GM23338 (cell line): ENCODE measurements at places on chromosomes 4 and X. TPM values are rescaled to one million over a fixed set of nuclear protein-coding genes. Genes with fewer than 3 reads are reported as not detected.
A peak's percentile ranks its signal among the peaks of the same experiment; 100 is the strongest.

The TEX13B gene
- 0.78 TPM in 1 of 2 replicates, not detected in the other for total RNA-seq

The MAML3 gene
- total RNA-seq, result 3.7 and 6.5 TPM in 2 replicates

GRCh38 chrX:149870840-149871239 is 10.1 kb upstream of the MAGEA8 start:
- no peak for DNase-seq

The SLC25A53 gene
- total RNA-seq, result 2.2 and 3.7 TPM in 2 replicates

DNA sequence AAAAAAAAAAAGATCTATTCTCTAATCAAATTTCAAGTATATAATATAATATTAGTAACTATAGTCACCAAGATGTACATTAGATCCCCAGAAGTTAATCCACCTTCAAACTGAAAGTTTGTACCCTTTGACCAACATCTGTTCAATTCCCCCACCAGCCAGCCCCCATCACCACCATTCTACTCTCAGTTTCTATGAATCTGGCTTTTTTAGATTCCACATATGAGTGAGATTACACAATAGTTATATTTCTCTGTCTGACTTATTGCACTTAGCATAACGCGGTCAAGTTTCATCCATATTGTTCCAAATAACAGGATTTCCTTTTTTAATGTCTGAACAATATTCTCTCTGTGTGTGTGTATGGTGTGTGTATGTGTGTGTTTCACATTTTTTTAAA is 33.7 kb upstream of the VMA21 start:
- no peak for DNase-seq

GRCh38 chr4:54586320-54586955 is 71.3 kb upstream of the KIT start:
- no peak for DNase-seq

The ELMOD2 gene
- 22.7 and 28.9 TPM in 2 replicates for total RNA-seq

The EDA gene
- 14.9 and 19.6 TPM in 2 replicates for total RNA-seq

- no peak for DNase-seq
Observed at GRCh38 chr4:21203416-21203815, 503.2 kb downstream of the PACRGL start.

- DNase-seq, result peak; percentile 96
Observed at GRCh38 chr4:52911684-52912294, 49.7 kb downstream of the RASL11B start.

GRCh38 chr4:114040319-114041116 is 61.1 kb upstream of the ARSJ start:
- no peak for DNase-seq

The MAGEB2 gene
- total RNA-seq, result not detected in 2 replicates

The PITX2 gene
- 0.35 and 0.52 TPM in 2 replicates for total RNA-seq

DNA sequence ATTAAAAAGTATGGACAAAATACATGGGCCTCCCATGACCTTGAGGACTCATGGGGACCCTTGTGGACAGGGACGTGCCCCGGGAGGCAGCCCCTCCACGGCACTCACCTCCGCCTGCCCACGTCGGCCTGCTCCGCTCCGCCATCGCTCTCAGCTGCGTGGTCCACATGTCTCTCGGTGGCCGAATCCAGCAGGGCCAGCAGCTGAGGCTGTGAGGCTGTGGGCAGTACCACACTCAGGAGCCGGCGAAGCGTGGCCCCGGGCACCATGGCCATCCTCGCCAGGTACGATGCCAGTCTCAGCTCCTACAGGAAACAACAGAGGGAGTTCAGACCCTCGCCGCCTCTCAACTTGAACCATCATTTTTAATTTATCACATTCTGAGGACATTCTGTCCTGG is 140.0 kb downstream of the EVC2 start:
- no peak for DNase-seq

The FAM47C gene
- not detected in 2 replicates for total RNA-seq

The HPRT1 gene
- 27.0 and 53.1 TPM in 2 replicates for total RNA-seq

DNA sequence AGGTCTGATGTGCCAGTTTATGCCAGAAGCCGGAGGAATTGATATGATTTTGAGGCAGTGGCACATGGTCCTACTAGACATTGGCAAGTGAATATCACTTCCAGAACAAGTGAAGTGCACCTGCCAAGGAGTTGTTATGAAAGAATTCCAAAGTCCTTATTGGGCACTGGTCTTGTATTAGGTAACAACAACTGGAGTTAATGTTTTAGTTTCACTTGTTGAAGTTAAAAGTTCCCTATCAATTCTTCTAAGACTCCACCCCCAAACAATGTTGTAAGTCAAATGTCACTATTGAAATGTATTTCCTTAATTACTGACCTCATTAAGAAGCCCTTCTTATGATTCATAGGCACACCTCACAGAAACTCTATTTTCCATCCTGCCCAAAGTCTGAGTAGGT is 3.1 kb downstream of the TET2 start:
- no peak for DNase-seq

DNA sequence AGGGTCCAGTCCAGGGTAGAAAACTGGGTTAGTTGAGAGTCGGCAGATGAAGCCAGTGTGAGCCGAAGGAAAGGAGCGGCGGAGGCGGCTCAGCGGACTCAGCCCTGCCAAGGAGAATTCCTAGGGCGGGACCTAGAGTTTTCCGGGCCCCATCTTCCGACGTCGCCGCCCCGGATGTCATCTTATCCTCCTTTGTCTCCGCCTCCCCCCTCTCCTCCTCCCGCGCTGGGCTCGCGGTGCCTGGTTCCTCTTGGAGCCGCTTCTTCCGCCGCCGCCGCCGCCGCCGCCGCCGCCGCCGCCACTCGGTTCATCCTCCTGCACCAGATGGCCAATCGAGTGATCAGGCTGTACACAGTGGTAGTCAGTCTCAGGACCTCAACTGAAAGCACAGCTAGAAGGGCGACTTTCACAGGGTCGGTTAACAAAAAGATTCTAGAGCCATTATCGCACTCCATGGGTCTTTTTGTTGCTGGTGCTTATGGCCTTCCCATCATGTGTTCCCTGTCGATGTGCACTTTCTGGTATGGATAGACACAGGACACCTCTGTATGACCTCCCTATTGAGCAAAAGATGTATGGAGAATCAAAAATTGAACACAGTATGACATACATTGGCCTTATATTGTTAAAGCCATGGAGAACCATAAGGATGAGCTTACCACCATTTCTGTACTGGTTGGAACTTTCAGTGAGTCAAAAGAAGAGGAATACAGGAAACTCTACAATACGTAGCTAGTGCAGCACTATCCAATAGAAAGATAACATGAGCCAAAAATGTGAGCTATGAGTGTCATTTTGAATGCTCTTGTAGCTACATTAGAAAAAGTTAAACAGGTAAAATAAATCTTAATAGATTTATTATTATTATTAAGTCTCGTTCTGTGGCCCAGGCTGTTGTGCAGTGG is 32.4 kb upstream of the THOC2 start:
- DNase-seq, result peak; percentile 91

- DNase-seq, result peak; percentile 65
Observed at GRCh38 chr4:185020863-185021761, 2.8 kb downstream of the HELT start.

The DDX53 gene
- total RNA-seq, result not detected in 2 replicates

DNA sequence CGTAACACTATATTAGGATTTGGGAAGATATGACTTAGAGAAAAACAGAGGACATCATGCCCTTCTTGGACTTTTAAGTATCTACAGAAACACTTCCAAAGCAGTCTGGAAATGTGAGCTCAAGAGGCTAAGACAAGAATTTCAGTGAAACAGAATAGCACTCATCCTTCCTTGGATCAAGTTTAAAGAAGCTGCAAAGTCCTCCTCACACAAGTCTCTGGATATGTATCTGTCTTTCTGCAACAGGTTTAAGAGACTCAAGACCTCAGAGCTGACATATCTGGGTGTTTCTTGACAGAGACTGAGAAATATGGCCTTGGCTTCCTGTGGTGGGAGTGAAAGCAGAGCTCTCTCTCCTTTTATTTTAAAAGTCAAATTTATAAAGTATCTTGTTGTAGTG is 82.5 kb upstream of the GIMD1 start:
- no peak for DNase-seq

DNA sequence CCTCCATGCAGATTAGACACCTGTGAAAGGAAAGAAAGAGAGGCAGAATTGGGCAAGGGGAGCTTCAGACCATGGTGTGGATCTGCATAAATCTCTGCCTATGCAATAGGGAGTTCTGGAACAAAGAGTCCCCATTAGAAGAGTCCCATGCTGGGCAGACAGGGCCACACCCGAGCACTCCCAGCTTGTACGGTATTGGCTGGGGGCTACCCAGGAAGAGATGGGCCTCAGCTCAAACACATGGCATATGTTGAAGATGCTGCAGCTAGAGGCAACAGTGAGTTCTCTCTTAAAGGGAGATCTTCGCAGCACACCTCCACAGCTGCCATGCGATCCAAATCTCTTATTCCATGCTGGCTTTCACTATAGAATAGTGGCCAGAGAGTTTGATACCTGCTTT is 24.7 kb downstream of the CCNG2 start:
- DNase-seq, result peak; percentile 43

The PTTG2 gene
- not detected in 2 replicates for total RNA-seq

GRCh38 chrX:147962476-147962875 is 18.7 kb upstream of the FMR1NB start:
- DNase-seq, result no peak

The ETDA gene
- total RNA-seq, result not detected in 2 replicates

GRCh38 chr4:9944431-9945425 is 76.6 kb downstream of the SLC2A9 start:
- DNase-seq, result no peak

The GAGE13 gene
- not detected in 2 replicates for total RNA-seq

DNA sequence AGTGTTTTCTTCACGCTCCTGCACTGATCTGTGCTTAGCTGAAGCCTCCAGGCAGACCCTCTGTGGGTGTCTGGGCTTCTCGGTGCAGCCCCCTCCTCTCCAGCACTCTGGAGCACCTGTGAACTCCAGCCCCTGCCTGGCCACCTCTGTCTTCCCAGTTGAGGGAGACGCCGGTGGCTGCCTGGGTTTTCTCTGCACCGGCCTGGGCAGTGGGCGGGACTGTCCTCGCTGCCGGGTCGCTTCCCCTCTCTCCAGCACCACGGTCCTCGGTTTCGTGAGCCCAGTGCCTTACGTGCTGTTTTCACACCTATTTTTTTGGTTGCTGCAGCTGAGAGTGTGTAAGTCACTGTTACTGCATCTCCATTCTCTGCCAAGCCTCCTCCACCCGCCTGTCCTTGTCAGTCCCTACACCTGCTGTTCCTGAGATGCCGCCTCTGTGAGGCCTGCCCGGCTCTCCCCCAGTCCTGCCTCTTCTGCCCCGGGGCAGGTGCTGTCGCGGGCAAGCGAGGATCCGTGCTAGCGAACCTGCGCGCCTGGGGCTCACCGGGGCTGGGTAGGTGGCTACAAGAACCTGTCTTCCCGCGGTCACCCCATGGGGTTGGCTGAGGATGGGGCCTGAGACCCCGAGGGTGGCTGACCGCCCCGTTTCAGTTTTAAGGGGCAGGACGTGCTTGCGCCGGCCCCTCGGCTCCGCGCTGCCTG is 2.4 kb upstream of the FGFRL1 start:
- peak; percentile 58 for DNase-seq

DNA sequence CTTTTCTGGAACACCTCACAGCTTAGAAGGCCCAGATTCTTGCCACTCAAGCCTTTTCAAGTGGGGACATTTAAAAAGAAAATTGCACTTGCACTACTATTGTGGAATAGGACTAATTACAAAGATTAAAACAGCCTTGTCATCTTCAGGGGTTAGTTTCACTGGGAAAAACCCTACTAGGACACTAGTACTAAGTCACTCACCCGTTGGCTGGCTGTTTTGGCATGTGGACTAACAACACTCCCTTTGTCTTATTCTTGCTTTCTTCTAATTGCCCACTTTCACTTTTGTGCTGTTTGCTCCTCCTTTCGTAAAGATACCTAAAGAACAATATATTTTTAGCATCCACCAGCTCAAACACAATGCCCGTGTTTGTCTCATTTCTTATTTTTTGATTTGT is 200.9 kb upstream of the MID1 start:
- no peak for DNase-seq

DNA sequence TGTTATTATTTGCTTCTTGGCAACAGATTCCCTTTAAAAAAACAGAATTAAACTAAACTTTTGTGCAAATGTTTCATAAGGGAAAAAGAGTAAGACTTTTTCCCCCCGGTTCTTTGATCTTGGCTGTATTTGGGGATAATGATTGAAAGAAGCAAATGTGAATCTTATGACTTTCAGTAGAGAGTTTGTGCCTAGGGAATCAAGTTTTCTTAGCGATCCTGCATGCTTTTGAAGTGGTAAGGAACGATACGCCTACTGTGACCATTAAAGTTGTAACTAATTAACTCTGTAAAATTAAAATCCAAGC is 9.0 kb downstream of the ATP10D start:
- no peak for DNase-seq

GRCh38 chr4:118277243-118277642 is 75.6 kb downstream of the PRSS12 start:
- DNase-seq, result no peak

The BEX4 gene
- 39.3 and 46.8 TPM in 2 replicates for total RNA-seq

The ASB12 gene
- total RNA-seq, result 0.39 and 1.2 TPM in 2 replicates

GRCh38 chr4:79991601-79992000 is 81.4 kb downstream of the ANTXR2 start:
- no peak for DNase-seq
